ENCODE measurements at places on chromosomes 5 and 9. TPM values are rescaled to one million over a fixed set of nuclear protein-coding genes. Genes with fewer than 3 reads are reported as not detected.

- no peak for DNase-seq
Observed at GRCh38 chr5:169641253-169641652, 4.2 kb downstream of the DOCK2 start.

DNA sequence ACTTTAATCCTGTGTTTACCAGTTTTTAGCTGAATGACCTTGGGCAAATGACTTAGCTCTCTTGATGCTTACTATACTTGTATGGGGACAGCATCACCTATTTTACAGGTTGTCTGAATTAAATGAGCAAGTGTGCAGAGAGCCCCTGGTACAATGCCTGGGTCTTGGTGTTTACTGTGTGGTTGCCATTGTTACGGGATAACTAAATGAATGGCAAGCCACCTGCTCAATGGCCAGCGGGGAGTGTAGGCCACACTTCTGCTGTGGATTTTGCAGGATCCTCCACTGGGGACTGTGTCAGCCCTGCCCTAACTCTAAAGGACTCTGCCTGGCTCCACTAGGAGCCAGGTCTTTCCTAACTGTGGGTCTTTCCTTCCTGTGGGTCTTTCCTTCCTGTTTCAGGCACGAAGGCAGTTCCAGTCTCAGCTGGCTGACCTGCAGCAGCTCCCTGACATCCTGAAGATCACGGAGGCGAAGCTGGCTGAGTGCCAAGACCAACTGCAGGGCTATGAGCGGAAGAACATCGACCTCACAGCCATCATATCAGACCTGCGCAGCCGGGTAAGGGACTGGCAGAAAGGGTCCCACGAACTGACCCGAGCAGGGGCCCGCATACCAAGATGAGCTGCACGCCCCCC, 10.3 kb upstream of the GLE1 start:
- DNase-seq = peak; percentile 88

DNA sequence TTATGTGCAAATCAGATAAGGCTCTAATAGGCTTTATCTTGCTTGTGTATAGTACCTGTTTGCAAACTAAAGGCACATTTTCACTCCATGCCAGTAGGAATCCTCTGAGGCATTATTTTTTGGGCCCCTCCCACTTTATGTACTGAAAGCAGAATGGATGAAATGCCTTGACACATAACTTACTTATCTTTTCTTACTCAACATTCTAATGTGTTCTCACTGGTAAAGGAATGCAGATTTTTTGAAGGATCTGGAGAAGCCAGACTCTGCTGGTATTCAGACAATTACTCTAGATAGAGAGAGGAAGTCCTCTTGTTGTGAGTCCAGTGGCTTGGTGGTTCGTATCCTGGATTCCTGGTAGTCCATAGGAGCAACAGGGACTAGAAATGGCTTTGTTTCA, 336.7 kb downstream of the CCDC171 start:
- no peak for DNase-seq

Gene TMEM215
- not detected for total RNA-seq

Gene INSL4
- total RNA-seq = not detected

Gene NTRK2
- 6.2 TPM for total RNA-seq
